Hematopoietic multipotent progenitor cell (in vitro differentiated cells): ENCODE measurements at places on chromosomes 1 and 21. TPM values are rescaled to one million over a fixed set of nuclear protein-coding genes. Genes with fewer than 3 reads are reported as not detected.

- no peak for DNase-seq
These were observed 24.8 kb upstream of the USH2A start for GRCh38 chr1:216448011-216448510.

DNA sequence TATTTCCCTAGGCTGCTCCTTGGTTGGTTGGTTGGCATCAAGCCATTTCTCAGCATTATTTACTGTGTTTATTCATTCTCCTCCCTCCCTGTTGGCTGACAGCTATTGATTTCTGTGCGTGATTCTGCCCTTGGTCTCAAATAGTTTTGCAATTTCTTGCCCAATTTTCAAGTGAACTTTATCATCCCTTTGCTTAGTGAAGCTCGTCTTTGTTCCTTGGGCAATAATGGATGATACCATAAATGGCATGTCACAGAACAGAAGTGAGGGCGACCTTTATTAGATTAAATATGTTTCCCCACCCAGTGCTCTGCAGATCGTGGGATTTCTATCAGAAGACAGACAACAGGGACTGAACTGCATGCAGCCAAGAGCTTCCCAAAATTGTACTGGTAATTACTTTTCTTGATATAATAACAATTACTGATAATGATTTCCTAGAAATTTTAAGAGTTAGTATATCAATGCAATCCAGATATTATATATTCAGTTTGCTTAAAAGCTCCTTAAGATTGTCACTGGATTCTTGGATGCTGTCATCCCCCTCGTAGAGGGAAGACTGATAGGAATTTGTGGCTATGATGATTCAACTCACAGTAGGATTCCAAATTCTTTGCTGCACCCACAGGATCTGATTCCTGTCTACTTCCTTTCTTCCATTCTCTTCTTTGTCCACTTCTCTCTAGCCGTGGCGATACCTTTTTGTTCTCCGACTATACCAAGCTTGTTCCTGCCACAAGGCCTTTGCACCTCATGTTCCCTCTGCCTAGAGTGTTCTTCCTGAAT is 122.1 kb upstream of the KAZN start:
- no peak for DNase-seq

- DNase-seq = no peak
These were observed 2.1 kb downstream of the LINGO4 start for GRCh38 chr1:151803164-151803563.

The IL24 gene
- not detected for total RNA-seq

- DNase-seq = no peak
These were observed 44.7 kb downstream of the PTGFRN start for GRCh38 chr1:116954440-116954839.

DNA sequence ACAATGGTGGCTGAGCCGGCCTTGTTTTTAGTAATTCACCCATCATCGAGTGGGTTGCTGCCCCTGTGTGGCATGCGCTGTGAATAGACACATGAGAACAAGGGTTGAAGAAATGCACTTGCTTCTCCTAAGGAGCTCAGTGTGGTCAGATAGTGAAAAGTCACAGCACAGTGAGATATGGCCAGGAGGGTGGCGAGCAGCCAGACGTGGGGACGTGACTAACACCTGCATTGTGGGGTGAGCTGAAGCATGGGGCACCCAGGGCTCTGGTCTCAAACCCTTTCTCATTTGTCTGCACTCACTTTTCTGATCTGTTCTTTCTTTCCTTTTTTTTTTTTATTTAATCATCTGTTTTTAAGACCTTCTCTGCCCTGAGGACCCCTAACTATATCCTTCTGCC is 13.5 kb downstream of the MTARC1 start:
- DNase-seq = no peak

The EFNA1 gene
- 21.3 TPM for total RNA-seq

GRCh38 chr1:38667626-38668025 is 191.9 kb downstream of the RRAGC start:
- no peak for DNase-seq

GRCh38 chr1:246599315-246599714 is 33.1 kb downstream of the CNST start:
- no peak for DNase-seq

The KRTAP19-1 gene
- total RNA-seq = not detected

The C1orf105 gene
- not detected for total RNA-seq

DNA sequence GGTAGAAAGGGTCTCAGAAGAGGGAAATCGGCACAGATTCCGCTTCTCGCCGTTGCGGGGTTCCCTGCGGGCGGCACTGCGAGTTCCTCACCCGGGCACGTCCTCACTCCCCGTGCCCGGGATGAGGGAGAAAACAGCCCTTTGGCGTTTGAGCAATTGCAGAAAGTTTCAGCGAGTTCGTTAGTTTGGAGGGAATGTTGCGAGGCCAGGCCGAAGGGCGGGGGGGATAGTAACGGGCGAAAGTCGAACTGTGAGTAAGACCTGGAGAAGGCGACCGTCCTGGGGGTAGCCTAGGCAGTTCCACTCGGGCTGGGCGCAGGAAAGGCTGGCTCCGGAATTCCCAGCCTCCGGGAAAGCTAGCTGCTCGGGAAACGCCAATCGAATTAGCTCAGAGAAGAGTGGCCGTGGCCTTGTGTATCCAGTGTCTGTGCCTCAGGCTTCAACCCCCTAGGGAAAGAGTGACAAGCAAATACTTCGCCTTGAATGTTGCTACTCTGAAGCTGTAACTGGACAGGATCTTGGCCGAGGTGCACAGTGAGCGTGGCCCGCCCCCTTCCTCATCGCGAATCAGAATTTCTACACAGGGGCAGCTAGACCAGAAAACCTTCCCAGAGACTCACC is 787 bp downstream of the PTGFR start:
- DNase-seq = no peak

DNA sequence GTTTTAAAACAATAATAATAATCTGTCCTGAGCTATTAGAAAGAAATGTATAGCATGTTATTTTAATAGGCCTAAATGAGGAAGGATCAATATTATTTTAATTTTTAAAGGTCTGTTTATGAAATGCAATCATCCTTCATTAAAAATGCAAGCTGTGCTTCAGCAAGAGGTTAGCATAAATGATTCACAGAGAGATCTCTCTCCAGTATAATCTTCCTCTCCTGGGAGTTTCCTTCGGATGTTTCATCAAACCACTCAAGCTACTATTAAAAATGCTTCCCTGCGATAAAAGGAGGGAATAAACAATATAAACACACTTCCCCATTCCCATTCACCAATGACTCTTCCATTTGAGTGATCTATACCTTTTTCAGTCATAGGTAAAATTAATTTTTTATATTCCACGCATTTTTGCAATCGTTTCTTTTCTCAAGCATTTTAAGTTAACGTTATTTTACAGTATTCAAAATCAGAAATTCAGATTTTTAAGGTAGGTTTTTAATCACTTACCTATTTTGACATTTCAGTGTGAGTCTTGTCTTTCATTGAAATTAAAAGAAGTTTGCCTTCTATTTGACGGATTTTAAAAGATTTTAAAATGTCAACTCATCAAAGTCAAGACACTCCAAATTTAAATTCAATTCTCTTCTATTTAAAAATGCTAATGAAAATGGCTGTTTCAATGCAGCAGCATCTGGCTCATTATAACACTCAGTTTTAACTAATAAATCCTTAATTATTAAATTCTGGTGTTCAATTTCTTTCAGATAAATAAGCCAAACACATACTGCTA is 64.3 kb downstream of the RERE start:
- DNase-seq = no peak

The C1orf185 gene
- total RNA-seq = not detected

DNA sequence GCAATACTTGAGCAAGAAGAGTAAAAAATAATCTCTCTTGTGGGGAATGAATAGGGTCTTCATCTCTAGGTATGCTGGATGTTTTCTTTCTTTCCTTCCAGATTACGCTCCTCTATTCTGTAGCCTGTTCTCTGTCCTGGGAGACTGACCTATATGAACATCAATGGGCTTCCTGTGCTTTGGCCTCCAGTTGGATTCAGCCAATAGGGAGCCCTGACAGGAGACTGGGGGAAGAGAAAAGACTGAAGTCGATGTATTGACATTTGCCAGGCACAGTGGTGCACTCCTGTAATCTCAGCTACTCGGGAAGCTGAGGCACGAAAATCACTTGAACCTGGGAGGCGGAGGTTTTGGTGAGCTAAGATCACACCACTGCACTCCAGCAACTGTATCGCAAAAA is 17.6 kb downstream of the SEMA6C start:
- DNase-seq = no peak

- no peak for DNase-seq
These were observed 18.6 kb downstream of the ACTL8 start for GRCh38 chr1:17773591-17774326.

- no peak for DNase-seq
These were observed 1470.7 kb downstream of the NCAM2 start for GRCh38 chr21:22468893-22469292.

GRCh38 chr1:83064589-83065242 is 934.2 kb downstream of the TTLL7 start:
- DNase-seq = no peak

The FCRL6 gene
- total RNA-seq = under 0.01 TPM

DNA sequence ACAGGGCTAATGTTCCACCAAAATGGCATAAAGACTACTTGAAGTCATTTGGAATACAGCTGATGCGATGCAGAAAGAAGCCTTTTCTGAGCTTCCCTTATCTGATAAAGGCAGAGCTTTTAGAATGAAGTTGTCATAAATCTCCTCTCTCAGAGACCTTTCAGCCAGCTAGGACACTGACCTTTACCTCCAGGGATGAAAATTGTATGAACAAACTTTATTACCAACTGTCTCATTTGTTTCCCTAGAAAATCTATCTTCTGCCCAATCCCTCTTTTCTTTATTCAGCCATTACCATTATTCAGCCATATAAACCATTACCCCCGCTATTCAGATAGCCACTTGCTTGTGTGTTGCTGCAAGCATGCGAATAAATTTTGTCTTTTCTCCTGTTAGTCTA is 29.7 kb upstream of the RNF2 start:
- DNase-seq = no peak

The PPIE gene
- 29.9 TPM for total RNA-seq

GRCh38 chr1:93749894-93750301 is 68.3 kb upstream of the BCAR3 start:
- no peak for DNase-seq

The RIMKLA gene
- total RNA-seq = 0.27 TPM

The SLC30A10 gene
- not detected for total RNA-seq

- DNase-seq = no peak
These were observed 28.0 kb downstream of the TBX15 start for GRCh38 chr1:118960026-118960561.

- no peak for DNase-seq
These were observed 15.6 kb upstream of the NCMAP start for GRCh38 chr1:24540051-24540905.

DNA sequence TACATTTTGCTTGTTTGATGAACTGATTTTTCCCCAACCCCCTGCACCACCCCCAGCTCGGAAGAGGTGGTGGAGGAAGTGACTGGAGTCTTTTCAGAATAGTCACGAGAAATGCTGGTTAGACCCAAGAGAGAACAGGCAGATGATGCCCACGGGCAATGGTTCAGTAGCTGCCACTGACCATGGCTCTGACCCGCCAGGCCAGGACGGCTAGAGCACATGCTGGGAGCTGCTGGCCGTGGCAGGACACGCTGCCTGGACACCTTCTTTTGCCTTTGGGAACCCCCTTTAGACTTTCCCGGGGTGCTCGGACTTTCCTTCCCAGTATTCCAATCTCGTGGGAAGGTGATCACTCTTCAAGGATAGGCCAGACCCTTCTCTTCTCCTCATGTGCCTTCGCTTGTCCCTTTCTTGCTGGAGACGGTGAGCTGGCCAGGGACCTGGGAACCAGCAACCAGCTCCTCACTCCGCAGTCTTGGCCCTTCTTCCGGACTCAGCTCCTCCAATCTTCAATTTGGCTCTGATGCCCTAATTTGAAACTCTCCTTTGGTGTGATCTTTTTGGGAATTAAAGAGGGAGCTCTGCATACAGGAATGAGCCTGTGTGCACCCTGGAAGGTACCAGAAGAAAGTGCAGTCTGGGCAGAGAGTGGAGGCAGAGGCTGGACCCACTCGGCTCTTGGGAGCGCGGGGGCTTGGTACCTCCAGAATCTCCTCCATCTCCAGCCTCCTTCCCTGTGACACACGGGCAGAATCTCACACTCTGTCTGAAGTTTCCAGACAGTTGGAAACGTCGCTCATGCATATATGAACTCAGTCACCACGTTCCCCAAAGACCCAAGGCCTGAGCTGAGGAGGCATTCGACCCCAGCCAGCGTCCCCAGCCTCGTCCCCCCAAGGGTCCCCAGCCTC is 4.0 kb upstream of the PDE9A start:
- DNase-seq = no peak

The PDZK1 gene
- total RNA-seq = under 0.01 TPM

DNA sequence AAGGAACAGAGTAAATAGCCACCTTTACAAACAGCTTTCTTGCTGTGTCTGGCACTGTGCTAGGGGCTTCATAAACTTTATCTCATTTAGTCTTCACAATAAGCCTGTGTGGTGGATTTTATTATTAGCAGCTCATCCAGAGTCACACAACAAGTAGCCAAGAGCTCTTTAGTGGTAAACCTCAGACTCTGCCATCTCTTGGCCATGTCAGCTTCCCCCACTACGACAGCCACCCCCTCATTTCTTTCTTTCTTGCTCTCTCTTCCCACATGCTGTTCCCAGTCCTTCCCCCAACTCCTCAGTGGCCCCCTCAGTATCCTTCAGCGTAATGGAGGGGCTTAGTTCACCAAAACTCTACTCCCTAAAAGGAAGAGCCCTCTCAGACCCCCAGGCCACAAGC is 1.2 kb upstream of the ZNF683 start:
- no peak for DNase-seq

GRCh38 chr1:19941206-19941568 is 17.8 kb upstream of the PLA2G2E start:
- DNase-seq = no peak

DNA sequence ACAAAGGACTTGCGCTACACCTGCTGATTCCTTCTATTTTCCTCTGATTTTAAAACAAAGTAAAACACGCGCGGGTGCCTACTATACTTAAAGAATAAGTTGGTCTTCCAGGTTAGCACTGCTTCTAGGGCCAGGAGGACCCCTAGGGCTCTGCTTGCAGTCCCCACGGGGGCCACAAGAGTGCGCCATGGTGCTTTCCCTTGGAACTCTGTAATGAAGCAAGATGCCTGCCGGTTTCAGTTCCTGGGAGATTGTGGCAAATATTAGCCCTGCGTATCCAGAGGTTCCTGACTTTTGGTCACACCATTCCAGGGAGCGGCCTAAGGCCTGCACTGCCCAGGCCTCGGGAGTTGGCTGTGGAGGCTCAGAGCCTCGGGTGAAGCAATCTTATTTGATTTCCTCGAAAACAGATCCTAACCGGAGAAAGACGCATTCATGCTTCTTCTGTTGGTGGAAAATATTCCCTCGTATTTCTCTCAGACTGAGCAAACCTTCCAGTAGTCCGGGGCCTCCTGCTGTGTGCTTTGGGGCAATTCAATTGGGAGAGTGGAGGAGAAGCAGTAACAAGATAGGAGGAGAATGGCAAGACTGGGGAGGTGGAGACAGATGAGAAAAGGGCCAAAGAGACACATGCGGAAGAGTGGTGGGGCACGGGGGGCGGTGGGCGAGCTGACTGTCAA is 25.3 kb downstream of the ADAM30 start:
- peak; percentile 67 for DNase-seq

The PTBP2 gene
- 10.8 TPM for total RNA-seq

GRCh38 chr1:209837671-209838070 is 9.9 kb downstream of the UTP25 start:
- no peak for DNase-seq

The AMY1B gene
- total RNA-seq = not detected

- no peak for DNase-seq
These were observed 28.1 kb downstream of the RAP1A start for GRCh38 chr1:111647736-111648135.

GRCh38 chr1:6625584-6626149 is 999 bp downstream of the THAP3 start:
- peak; percentile 49 for DNase-seq

GRCh38 chr1:19894218-19894617 is 12.0 kb downstream of the OTUD3 start:
- DNase-seq = no peak

The RAD54L gene
- 3.0 TPM for total RNA-seq
